ENCODE measurements at places on chromosomes 11 and 22.

- DNase-seq, result no peak
These were observed 3.9 kb downstream of the GALR3 start for GRCh38 chr22:37827056-37827455.

GRCh38 chr11:28582506-28582905 lies 474.3 kb downstream of the METTL15 start:
- no peak for DNase-seq

DNA sequence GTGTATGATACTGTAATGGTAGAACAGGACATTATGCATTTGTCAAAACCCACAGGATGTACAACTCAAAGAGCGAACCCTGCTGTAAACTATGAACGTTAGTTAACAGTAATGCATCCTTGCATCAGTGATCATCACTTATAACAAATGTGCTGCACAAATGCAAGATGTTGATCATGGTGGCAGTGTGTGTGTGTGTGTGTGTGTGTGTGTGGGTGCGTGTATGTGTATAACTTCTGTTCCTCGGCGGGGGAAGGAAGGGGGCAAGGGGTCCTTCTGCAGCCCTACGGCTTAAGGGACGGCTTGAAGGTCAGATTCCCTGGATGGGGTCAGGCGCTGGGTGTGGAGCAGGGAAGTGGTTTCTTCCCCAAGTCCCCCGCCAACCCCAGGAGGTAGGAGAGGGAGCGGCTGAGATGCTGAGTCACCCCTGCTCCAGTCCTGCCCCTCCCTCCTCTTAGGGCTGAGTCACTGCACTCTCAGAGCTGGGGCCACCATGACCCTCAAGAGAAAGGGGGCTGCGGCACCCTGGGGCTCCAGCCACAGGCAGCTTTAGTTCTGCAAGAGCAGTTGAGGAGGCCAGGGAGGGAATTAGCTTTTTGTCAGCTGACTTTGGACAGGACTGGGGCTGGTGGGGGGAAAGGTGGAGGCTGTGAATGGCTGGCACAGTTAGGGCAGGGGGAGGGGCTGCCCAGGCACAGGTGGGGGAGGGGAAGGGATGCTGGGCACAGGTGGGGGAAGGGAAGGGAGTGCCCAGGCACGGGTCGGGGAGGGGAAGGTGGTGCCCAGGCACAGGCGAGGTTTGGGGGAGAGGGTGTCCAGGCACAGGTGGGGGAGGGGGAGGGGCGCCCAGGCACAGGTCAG lies 8.8 kb upstream of the CTSD start:
- DNase-seq, result peak; percentile 29

- DNase-seq, result no peak
These were observed 117.3 kb upstream of the POU2AF2 start for GRCh38 chr11:111128076-111128870.

- no peak for DNase-seq
These were observed 5.2 kb downstream of the POLD4 start for GRCh38 chr11:67347964-67348749.

DNA sequence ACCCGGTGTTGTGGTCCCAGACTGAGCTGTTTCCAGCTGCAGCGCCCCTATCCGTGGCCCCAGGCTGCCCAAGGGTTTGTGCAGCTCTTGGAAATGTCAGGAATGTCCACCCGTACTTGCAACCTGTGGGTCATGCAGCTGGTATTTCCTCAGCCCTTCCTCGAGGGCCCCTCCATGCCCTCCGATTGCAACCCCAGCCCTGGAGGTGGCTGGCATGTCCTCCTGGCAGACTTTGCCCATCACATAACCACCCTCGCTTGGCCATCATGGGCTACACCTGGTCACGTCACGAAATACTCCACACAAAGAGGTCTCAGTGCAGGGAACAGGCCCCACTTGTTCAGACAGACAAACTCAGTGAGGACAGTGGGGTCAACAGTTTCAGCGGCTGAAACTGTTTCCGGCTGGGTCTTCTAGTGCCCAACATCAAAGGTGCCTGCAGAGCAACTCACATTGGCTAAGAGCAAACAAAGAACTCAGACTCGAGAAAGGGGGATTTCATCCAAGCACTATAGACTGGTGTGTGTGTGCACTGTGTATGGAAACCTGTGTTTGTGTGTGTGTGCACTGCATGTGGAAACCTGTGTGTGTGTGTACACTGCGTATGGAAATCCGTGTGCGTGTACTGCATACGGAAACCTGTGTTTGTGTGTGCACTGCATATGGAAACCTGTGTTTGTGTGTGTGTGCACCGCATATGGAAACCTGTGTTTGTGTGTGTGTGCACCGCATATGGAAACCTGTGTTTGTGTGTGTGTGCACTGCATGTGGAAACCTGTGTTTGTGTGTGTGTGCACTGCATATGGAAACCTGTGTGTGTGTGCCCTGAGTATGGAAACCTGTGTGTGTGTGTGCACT lies 72.8 kb upstream of the CCND1 start:
- no peak for DNase-seq

DNA sequence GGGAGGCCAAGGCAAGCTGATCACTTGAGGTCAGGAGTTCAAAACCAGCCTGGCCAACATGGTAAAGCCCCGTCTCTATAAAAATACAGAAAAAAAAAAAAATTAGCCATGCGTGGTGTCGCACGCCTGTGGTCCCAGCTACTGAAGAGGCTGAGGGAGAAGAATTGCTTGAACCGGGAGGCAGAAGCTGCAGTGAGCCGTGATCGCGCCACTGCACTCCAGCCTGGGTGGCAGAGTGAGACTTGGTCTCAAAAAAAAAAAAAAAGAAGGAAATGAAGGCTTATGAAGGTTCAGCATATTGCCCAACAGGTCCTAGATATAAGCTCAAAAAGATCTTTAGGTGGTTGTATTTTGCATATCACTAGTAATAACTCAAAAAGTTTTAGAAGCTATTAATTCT lies 10.2 kb downstream of the ATL3 start:
- no peak for DNase-seq

DNA sequence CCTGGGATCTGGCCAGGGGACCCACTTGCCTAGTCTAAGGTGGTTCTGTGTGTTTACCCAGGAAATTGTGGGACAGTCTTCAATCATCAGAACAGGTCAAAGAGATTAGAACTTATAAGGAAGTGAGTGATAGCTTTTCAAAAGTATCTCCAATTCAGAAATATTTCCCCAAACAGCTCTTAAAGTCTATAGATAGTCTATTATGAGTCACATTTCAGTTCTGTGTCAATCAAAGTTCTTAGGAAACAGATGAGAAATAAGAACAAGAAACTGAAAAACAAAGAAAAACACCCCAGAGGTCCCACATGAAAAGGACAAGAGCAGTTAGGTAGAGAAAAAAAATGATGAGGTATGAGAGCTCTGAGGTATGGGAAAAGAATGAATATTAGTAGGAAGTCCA lies 381.4 kb upstream of the MPPED2 start:
- no peak for DNase-seq

GRCh38 chr22:23737696-23738095 lies 13.2 kb downstream of the ZNF70 start:
- DNase-seq, result no peak

- DNase-seq, result no peak
These were observed 75.9 kb upstream of the ARFGAP3 start for GRCh38 chr22:42932857-42933484.

DNA sequence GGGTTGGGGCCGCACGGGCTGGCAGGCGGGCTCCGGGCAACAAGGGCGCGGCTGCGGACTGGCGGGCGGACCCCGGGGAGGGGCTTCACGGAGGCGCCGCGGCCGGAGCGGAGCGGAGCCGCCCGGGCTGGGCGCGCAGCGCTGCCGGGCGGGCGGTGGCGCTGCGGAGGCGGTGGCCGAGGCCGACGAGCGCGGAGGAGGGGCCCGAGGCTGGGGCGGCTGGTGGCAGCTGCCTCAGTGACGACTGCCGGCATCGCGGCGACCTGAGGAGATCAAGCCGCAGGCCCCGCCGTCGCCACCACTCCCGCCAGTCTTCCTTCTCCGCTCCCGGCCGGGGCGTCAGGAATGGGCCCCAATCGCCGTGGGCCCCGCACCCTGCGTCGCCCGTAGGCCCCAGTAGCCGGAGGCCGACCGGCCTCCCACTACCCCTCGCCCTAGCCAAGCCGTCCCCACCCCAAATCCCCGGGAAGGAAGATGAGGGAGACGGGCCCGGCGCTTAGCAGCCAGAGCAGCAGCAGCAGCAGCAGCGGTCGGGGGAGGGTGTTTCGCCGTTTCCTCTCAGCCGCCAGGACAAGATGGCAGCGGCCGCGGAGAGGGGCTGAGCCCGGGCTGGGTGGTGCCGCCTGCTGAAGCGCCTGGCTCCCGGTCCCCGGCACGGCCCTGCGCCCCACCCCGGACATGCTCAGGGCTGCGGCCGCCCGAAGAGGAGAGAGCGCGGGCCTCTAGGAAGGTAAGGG lies at the start of gene HIPK3:
HIPK3 (plus strand) TSS at position 222 of the 737 bp plus-strand sequence.
- peak; percentile 65 for DNase-seq

GRCh38 chr22:25361899-25362214 lies 142.4 kb downstream of the CRYBB2 start:
- DNase-seq, result no peak

GRCh38 chr11:75398906-75399305 lies 412 bp upstream of the RPS3 start:
- no peak for DNase-seq
